Activated T-cell treated with anti-CD3 and anti-CD28 coated beads for 1 hour (primary cell): ENCODE measurements at places on chromosomes 6 and 20.

DNA sequence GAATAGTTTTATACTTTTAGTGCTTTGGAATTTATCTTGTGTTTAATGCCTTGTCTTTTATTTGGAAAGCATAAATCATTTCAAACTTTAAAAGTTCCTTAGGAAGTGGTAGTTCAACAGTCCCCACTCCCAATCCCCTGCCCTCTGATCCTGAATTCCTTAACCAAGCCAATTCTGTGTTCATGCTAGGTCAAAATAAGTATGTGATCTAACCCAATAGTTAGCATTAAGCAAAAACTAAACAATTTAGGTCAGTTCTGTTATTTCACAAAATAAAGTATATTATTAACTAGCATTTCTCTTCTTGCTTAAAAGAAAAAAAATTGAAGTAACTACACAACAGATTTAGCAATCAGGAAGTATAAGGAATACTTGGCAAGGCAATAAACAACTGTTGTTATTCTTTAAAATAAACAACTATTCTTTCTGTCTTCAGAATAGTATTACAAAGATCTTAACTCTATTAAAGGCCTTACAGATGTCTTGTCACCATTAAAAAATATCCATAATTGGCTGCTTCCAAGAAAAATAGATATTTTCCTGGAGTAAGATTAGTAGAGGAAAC is 37.0 kb downstream of the AKIRIN2 start:
- DNase-seq, result no peak

DNA sequence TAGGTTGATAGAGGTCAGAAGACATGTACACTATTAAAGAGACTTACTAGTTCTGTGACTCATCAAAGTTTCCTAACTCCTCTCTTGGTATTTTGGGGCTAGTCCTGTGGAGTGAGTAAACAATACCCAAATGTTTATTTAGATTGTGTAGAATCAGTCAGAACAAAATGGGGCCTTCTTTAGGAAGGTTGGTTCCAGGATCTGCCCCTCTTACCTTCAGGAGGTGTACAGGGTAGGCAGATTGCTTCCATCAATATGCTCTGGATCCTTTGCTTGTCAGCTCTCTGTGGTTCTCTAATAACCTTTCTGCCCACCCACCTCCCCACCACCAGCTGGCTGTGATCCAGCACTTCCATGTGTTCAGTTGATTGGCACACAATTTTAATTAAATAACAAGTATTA is 107.0 kb downstream of the POPDC3 start:
- no peak for DNase-seq

- no peak for DNase-seq
Observed at GRCh38 chr6:112439432-112439831, 92.3 kb downstream of the RFPL4B start.

DNA sequence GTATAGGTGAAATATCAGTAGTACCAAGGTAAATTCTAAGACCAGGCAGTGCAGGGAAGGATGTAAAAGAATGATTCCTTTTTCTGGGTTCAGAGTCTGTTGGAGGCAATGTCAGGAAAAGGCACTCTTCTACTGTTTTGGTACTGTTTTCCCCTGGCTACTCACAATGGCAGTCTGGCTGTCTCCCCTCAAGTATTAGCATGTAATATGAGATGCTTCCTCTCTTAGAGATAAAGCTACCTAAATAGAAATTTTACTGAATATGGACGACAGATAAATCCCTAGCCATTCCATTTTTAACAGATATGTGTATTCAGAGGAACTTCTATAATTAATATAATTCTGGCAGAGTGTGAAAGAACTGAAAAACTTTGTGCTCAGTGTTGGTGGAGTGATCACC is 3.5 kb downstream of the RNF8 start:
- DNase-seq, result no peak

GRCh38 chr6:166485651-166486535 is 100.6 kb downstream of the RAMACL start:
- no peak for DNase-seq

GRCh38 chr20:49863666-49864065 is 51.0 kb downstream of the SLC9A8 start:
- no peak for DNase-seq

- DNase-seq, result no peak
Observed at GRCh38 chr6:160973311-160974250, 18.0 kb upstream of the MAP3K4 start.

- no peak for DNase-seq
Observed at GRCh38 chr6:111604259-111605099, 1.2 kb downstream of the TRAF3IP2 start.

DNA sequence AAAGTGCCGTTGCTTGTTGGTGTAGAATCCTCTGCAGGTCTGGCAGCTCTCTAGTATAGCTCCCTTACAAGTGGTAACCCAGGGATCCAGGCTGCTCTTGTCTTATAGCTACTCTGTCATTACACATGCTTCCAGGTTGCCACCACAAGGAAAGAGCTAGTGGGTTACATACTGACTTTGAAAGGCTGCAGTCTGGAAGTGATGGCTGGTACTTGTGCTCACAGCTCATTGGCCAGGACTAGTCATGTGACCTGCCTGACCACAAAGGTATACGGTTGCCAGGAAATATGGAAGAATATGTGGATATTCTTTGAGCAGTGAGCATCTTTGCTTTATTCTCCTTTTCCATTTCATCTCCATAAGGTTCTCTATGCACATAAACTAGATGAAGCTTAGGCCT is 46.0 kb downstream of the RREB1 start:
- no peak for DNase-seq

DNA sequence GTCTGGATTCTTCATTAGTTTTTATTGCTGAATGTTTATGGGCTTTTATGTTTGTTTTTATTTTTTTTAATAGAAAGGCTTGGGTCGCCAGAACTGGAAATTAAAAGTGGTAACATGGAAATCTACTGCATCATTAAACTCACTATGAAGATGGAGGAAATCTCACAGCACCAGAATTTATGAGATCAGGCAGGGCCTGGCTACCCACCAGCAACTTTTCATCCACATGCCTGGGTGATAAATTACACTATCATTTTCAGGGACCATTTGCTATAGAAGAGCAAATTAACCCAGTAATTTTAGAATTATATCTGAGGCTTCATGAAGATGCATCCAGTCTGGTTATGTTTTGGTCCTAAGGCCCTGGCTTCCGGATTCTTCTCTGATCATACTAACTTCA is 57.8 kb upstream of the PLCB4 start:
- DNase-seq, result no peak

GRCh38 chr6:82693094-82693493 is 329.5 kb downstream of the TPBG start:
- no peak for DNase-seq
